ENCODE measurements at places on chromosomes 1 and 21. TPM values are rescaled to one million over a fixed set of nuclear protein-coding genes. Genes with fewer than 3 reads are reported as not detected.

Gene GLIS1
- not detected for total RNA-seq

Gene IL20
- total RNA-seq: not detected

Gene PRAMEF10
- not detected for total RNA-seq

Gene KCNJ9
- total RNA-seq: not detected

Gene TMPRSS15
- not detected for total RNA-seq

Gene ANKRD35
- not detected for total RNA-seq

Gene LMX1A
- not detected for total RNA-seq

Gene FCGR1A
- not detected for total RNA-seq

Gene TAGLN2
- 941 TPM for total RNA-seq

Gene SLC9A1
- 16.5 TPM for total RNA-seq

Gene TMEM269
- 0.08 TPM for total RNA-seq

Gene TFF3
- total RNA-seq: not detected

Gene RBP7
- total RNA-seq: 6.8 TPM

Gene TAF13
- 26.5 TPM for total RNA-seq

Gene CD244
- total RNA-seq: not detected

Gene RGSL1
- not detected for total RNA-seq

Gene TNFRSF25
- total RNA-seq: 3.3 TPM

Gene SELL
- 0.15 TPM for total RNA-seq

Gene AMY2A
- not detected for total RNA-seq

Gene LCK
- total RNA-seq: not detected

Gene FPGT
- total RNA-seq: 4.7 TPM

Gene PRDM15
- total RNA-seq: 3.6 TPM

Gene TRIM46
- 1.8 TPM for total RNA-seq

Gene CLCA4
- not detected for total RNA-seq

Gene MPL
- total RNA-seq: not detected

Gene OLFML2B
- 0.32 TPM for total RNA-seq
